Esophagus squamous epithelium (tissue), 5 donors: ENCODE measurements at places on chromosomes 1 and 21.

- DNase-seq = no peak
These were observed 44.4 kb upstream of the KIRREL1 start for GRCh38 chr1:157949074-157949354.

DNA sequence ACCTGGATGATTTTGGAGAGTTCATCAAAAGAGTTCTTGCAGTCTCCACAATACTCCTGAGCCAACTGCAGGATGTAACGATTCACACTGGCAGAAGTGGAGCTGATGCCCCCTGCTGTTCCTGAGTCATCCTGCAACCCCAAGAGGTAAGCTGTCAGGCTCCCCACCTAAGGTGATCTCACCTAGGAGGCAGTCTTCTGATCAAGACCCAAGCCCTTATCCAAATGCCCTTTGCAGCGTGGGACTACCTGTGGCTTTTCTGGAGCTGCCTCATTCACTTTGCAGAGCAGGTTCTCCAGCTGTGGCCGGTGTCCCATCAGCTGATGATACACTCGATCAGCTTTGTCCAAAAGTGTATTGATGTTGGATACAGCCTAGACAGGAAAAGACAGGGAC is 96.4 kb downstream of the UBR4 start:
- no peak for DNase-seq

- DNase-seq = no peak
These were observed 255.1 kb downstream of the NFIA start for GRCh38 chr1:61337441-61337951.

DNA sequence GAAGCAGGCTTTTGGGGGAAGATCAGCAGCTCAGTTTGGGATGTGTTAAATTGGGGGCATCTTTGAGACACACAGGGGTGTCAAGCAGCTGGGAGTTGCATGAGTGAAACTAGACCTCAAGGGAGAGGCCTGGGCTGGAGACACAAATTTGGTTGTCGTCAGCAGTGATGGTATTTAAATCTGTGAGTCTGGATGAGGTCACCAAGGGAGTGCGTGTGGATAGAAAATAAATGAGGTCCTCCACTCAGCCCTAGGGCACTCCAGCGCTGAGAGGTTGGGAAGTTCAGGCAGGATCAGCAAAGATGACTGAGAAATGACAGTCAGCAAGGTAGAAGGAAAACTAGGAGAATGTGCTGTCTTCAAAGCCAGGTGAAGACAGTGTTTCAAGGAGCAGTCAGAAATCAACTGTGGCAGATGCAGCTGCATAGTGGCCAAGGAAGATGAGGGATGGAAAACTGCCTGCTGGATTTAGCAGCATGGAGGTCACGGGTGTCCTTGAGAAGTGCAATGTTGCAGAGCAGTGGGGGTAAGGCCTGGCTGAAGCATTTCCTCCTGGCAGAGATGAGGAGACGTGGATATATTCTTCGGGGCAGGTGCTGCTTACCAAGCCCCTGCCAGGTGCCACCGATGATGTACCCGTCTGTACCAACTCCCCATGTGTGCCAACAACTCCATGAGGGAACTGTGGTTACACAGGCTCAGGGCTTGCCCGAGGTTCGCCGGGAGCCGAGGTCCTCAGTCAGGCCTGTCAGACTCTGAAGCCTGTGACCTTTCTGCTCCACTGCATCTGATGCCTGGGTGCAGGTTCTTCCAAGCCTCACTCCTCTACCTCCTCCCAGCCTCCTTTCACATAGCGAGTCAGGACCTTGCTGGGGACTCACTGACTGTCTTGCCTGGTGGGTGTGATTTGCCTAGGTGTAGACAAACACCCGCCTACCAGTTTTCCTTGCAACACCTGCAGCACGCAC is 11.3 kb downstream of the MAP7D1 start:
- no peak for DNase-seq

DNA sequence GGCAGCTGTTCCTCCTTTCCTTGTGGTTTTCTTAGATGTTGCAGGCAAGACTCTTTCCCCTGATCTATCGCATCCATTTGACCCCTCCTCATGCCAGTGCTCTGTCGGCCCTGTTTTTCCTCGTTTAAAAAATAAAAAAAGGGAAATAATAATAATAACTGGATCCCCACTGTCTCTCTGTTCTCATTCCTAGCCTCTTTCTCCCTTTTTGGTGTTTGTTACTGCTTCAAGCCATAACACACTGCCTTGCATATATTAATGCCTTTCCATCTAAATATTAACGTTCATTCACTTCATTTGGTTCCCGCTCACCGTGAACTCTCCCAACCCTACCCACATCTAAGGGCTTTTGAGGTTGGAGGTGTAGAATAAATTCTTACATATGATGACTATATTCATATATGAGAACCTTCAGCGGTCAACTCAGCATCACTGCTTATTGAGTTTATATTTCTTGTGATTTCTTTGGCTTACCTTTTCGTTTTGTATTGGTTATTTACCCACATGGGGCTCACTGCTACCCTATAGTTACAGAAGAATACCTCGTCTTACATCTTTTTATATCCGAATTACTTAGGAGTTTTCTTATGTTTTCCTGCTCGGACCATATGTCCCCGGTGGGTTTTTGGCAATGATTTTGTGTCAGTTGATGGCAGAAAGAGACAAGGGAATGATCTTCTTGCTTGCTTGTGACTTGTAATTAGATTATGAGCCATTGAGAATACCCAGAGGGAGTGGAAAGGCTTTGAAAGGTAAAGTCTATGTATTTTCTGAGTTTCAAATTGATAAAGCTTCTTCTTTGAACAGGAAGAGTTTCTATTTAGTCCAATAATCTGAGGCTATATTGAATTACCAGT is 805 bp downstream of the ATG4C start:
- DNase-seq = no peak

DNA sequence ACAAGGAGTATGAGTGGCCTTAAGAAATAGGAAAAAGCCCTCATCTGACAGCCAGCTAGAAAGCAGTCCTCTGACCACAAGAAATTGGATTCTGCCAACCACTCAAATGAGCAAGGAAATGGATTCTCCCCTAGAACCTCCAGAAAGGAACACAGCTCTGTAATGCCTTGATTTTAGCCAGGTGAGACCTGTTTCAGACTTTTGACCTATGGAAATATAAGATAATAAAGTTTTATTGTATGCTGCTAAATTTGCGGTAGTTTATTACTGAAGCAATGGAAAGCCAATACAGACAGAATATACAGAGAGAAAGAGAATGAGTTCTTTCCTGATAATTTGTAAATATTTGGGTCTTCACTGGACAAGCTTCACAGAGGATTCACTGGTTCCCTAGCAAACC is 28.8 kb upstream of the SELE start:
- no peak for DNase-seq

- no peak for DNase-seq
These were observed 144.1 kb downstream of the CDC42BPA start for GRCh38 chr1:227174164-227174563.

- DNase-seq = no peak
These were observed 78.5 kb upstream of the DPYD start for GRCh38 chr1:97999320-97999719.

GRCh38 chr1:94025383-94026340 is 95.3 kb downstream of the ABCA4 start:
- no peak for DNase-seq

GRCh38 chr1:226233293-226233692 is 9.8 kb downstream of the MIXL1 start:
- DNase-seq = no peak

GRCh38 chr21:28607545-28607944 is 385.1 kb downstream of the LTN1 start:
- DNase-seq = no peak

DNA sequence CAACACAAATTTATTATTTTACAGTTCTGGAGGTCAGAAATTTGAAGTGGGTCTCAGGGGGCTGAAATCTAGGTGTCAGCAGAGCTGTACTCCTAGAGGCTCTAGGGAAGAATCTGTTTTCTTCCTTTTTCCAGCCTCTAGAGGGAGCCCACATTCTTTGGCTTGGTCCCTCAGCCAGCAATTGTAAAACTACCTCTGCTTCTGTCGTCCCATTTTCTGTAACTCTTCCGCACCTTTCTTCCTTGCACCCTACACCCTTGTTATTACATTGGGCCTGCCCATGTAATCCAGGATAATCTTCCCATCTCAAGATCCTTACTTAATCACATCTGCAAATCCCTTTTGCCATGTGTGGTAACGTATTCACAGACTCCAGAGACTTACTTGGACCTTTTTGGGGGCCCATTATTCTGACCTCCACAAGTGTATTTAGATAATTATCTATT is 24.8 kb upstream of the THEM4 start:
- DNase-seq = no peak

DNA sequence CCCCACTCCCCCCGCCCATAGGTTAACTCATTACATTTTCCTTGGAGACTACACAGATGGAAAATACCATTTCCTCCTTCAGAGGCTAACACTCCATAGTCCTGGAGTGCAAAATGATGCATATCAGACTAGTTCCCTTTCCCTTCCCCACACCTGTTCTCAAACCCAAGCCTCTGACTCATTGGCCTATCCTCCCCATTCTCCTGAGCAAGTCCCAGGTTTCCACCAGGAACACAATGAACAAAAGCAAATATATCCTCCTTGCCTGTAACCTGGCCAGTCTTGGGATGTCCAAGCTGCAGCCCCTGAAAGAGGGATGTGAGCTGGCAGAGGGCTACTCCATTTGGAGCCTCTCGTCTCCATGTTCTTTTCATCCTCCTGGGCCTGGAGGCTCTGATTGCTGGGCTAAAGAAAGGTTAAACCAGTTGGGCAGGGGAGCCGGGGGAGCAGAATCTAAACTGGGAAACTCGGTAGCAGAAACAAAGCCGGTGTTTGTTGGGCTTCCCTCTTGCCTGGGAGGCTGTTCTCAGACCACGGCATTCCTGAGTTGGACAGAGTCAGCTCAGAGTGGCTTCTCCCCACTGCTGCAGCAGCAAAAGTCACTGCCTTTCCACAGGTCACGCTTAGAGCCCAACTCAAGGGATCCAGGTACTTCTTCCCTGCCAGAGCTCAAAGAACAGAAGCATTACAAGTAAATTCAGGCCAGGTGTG is 13.9 kb downstream of the SSR2 start:
- DNase-seq = no peak

- DNase-seq = no peak
These were observed 1.1 kb upstream of the CFHR5 start for GRCh38 chr1:196976278-196976677.
